ENCODE measurements at places on chromosomes 11 and 22. TPM values are rescaled to one million over a fixed set of nuclear protein-coding genes. Genes with fewer than 3 reads are reported as not detected.

DNA sequence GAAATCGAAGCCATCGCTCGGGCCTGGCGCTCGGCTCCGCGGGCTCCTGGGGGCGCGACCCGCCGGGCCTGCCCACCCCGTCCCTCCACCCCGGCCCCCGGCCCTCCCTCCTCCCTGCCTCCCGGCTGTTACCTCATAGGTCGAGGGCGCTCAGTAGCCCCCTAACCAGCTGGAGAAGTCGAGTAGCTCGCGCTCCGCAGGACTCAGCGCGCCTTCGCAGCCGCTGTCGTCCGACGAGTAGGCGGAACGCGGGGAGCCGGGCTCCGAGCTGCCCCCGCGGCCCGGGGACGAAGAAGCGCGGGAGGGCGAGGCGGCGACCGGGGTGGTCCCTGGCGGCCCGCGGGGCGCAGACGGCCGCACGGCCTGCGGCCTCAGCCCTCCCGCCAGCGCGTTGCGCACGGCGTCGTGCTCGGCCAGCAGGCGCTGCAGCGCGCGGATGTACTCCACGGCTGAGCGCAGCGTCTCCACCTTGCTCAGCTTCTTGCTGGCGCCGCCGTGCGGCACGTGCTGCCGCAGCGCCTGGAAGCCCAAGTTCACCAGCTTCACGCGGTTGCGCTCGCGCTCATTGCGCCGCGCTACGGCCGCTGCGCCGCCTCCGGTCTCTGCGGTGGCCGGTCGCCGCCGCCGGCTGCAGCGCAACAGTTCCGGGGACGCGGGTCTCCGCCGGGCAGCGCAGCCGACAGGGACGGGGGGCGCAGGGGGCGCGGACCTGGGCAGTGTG is 627 bp downstream of the ASCL2 start:
- H3K27ac ChIP-seq = peak overlapping the region; percentile 63
- peaks cover 51% of the 10 kb centered on the region for H3K27me3 ChIP-seq
- no peaks in the 10 kb centered on the region for H3K36me3 ChIP-seq

DNA sequence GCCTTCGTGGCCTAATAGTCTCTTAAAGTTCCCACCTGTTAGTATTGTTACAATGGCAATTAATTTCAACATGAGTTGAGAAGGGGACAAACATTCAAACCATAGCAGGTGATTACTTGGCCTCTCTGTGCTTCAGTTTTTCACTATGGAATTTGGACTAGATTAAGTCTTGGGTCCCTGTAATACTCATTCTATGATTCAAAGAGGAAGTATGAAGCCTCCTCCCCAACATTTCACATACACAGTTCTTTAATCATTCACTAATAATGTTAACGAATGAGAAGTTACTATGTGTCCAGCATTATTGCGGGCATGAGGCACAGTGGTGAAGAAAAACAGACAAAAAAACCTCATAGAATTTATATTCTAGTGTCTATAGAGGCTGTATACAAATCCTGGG is 19.9 kb upstream of the USP47 start:
- no peak for DNase-seq
- no peaks in the 10 kb centered on the region for H3K36me3 ChIP-seq
- no peak overlapping the region for H3K27ac ChIP-seq

DNA sequence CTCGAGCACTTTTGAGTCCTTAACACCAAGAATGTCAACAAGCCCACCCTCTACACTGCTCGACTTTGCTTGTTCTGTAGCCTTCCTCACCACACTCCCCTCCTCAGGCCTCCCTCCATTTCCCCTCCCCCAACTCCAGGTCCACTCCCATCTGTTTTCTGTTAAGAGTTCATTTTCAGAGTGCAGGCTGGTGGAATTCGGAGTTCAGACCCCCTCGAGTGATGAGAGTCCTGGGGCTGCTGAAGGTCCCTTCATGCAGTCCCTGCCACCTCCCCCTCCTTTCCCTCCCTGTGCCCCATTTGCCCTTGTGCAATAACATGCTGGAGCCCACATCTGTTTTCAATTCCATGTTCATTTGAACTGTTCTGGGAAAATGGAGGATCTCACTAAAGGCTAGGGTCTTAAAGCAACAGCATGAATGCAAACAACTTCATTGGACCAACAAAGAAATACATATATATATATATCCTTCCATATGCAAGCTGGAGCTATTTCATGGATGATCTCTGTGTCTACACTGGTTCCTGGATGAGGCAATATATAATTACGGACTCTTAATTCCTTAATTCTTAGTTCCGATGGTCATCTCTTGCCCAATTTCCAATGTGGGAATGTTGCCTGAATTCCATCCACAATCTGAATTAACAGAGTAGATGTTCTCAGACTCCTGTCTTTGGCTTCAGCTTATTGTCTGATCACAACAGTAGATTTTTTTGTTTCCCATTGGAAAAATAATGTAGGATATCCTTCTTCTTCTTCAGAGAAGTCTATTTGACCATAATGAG is 340.4 kb downstream of the ETS1 start:
- peak overlapping the region; percentile 1 for H3K27ac ChIP-seq
- H3K36me3 ChIP-seq = no peaks in the 10 kb centered on the region
- no peaks in the 10 kb centered on the region for H3K27me3 ChIP-seq
- no peak overlapping the region for H3K4me3 ChIP-seq

DNA sequence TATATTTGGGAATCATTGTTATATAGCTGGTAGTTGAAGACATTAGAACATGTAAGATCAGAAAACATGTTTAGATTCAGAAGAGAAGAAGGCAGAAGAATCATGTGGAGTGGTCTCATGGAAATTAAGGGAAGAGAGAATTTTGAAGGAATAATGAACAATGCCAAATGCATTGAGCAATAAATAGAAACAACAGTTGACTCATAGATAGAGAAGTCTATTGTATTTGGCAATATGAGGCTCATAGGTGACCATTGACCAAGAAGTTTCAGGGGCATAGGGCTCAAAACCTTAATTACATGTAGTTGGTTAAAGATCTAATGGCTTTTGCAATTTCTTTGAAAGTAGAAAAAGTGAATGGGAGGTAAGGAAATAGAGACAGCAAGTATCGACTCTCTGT is 123.9 kb downstream of the PAX6 start:
- DNase-seq = no peak
- no peak overlapping the region for H3K27ac ChIP-seq
- H3K36me3 ChIP-seq = no peaks in the 10 kb centered on the region
- H3K27me3 ChIP-seq = no peaks in the 10 kb centered on the region
- H3K4me1 ChIP-seq = no peaks in the 10 kb centered on the region
- H3K4me3 ChIP-seq = no peak overlapping the region

DNA sequence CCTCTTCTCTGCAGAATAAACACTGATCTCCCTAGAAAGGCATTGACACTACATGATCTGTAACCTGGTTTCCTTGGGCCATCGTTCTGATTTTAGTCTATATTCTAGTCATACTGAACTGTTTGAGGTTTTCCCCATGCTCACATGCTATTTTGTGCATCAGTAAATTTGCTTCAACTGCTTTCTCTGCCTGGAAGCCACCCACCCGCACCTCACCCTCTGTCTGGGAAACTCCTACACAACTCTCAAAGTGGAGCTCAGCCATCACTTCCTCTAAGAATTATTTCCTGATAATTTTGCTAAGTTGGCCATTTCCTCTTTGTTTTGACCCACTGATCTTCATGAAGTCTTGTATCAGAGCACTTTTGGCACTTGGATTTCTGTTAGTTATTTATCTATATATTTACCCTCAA is 36.1 kb downstream of the MMP20 start:
- H3K4me3 ChIP-seq = no peak overlapping the region
- no peaks in the 10 kb centered on the region for H3K27me3 ChIP-seq
- H3K4me1 ChIP-seq = no peaks in the 10 kb centered on the region
- no peaks in the 10 kb centered on the region for H3K36me3 ChIP-seq
- no peak overlapping the region for H3K27ac ChIP-seq

DNA sequence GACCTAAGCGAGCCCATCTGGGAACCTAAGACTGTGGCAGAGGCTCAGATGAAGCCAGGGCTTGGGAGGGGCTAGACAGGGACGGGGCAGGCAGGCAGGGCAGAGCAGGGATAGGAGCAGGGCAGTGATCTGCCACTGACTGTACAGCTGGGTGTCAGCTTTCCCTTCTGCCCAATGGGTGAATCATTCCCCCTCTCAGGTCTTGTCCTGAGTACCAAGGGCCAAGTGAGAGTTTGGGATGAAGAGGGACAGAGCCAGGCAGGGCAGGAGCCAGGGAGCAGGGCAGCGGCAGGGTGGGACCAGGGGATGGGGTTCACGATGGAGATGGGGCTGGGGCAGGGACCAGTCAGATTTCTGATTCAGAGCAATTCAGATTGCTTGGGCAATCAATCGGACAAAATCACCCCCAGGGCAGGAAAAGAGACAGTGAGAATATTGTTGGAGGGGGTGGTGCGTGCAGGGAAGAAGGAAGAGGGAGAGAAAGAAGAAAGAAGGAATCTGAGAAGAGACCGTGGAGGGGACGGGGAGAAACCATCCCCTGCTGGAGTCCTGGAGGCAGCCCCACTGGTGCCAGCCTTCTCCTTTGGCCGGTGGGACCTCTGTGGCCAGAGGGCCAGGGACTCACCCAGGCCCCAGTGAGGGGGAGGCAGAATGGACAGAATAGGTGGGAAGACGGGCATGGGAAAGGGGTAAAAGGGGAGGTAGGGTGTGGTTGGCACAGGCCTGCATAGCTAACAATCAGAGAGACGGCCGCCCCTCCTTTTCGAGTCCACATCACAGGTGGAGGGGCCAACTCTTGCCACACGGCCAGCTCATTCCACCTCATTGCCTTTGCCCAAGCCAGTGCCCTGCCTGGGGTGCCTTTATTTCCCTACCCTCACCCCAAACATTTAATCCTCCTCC is 47.2 kb downstream of the CYTH4 start:
- no peaks in the 10 kb centered on the region for H3K36me3 ChIP-seq
- H3K27ac ChIP-seq = no peak overlapping the region
- no peak for DNase-seq
- H3K4me3 ChIP-seq = no peak overlapping the region
- H3K27me3 ChIP-seq = peaks cover 94% of the 10 kb centered on the region

- no peaks in the 10 kb centered on the region for H3K4me1 ChIP-seq
- peak overlapping the region; percentile 58 for H3K27ac ChIP-seq
- no peak overlapping the region for H3K4me3 ChIP-seq
- no peak for DNase-seq
- peaks cover 13% of the 10 kb centered on the region for H3K27me3 ChIP-seq
- H3K36me3 ChIP-seq = no peaks in the 10 kb centered on the region
Measured at GRCh38 chr22:27776650-27776958, 25.0 kb downstream of the MN1 start.

GRCh38 chr11:10918698-10919097 is 60.8 kb upstream of the ZBED5 start:
- no peaks in the 10 kb centered on the region for H3K36me3 ChIP-seq
- H3K27ac ChIP-seq = no peak overlapping the region
- H3K4me3 ChIP-seq = no peak overlapping the region

DNA sequence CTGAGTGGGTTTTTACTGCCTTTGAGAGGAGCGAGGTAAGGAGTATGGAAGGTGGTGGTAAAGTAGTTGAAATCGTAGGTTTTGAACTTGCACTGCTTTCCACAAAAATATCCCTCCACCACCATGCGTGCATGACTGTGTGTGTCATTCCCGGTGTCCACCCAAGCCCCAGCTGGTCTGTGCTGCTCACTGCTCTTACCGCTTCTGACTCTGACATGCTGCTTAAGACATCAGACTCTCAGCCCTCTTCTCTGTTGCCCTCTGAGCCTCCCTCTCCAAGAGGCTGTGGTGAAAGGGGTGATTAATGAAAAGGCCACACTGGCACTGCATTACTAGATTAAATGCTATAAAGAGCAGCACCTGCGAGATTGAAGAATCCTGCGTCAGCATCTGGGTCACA is 128.7 kb downstream of the SPATA19 start:
- H3K4me3 ChIP-seq = no peak overlapping the region
- no peaks in the 10 kb centered on the region for H3K4me1 ChIP-seq
- no peak for DNase-seq

DNA sequence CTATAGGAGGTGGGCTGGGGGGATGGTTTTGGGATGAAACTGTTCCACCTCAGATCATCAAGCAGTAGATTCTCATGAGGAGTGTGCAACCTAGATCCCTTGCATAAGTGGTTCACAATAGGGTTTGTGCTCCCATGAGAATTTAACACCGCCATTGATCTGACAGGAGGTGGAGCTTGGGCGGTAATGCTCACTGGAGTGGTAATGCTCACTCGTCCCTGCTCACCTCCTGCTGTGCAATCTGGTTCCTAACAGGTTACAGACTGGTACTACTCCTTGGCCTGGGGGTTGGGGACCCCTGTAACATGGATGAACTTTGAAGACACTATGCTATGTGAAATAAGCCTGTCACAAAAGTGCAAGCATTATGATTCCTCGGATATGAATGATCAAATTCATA is 87.0 kb upstream of the CLNS1A start:
- H3K27ac ChIP-seq = no peak overlapping the region
- no peaks in the 10 kb centered on the region for H3K27me3 ChIP-seq
- no peaks in the 10 kb centered on the region for H3K36me3 ChIP-seq
- H3K4me3 ChIP-seq = no peak overlapping the region
- DNase-seq = no peak

The CD248 gene
- total RNA-seq = 36.2 TPM

All from transverse colon (tissue), 4 donors.